ENCODE measurements at places on chromosomes 16 and 17. TPM values are rescaled to one million over a fixed set of nuclear protein-coding genes. Genes with fewer than 3 reads are reported as not detected.

- no peak for DNase-seq
Measured at GRCh38 chr16:78608305-78608776, 508.9 kb downstream of the WWOX start.

DNA sequence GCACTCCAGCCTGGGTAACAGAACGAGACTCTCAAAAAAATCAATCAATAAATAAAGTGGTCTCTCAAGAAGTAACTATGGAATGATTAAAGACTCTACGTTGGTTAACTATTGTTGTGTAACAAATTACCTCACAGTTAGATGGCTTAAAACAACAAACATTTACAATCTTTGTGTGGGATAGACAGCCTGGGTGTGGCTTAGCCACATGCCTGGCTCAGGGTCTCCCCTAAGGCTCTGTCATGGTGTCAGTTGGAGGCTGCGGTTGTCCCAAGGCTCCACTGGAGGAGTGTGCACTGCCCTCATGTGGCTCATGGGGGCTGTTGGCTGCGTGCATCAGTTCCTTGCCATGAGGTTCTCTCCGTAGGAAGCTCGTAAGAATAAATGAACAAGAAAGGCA lies 294.5 kb downstream of the SNX29 start:
- no peak for DNase-seq

DNA sequence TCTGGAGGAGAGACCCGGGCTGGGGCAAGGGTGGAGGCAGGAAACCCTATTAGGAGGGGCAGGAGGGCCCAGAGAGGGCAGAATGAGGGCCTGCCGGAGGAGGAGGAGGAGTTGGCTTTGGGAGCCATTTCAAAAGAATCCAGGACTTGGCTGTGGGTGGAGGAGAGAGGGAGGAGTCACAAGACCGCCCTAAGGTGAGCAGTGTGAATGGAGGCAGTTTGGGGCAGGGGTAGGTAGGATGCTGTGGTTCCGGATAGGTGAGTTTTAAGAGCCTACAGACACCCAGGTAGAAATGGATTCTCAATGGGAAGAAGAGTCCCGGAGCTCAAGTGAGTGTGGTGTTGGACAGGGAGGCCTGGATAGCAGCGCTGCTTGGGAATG lies 80.3 kb downstream of the ARHGAP23 start:
- no peak for DNase-seq

- DNase-seq, result no peak
Measured at GRCh38 chr17:66345264-66345663, 42.9 kb downstream of the PRKCA start.

DNA sequence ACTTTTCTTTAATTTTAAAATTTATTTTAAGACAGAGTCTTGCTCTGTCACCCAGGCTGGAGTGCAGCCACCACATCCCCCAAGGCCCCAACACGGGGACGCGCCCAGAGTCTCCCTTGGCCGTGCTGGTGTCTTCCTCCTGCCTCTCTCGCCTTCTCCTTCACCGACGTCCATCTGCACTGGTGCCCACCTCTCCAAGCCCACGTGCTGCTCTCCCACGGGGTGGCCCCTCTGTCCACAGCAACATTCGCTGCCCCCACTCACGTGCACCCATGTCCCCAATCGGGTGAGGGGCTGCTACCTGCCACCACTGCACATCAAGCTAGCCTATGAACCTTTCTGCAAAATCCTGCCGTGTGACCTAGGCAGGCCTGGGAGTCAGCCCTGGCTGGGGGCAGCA lies 3.1 kb downstream of the TMEM204 start:
- no peak for DNase-seq

- DNase-seq, result no peak
Measured at GRCh38 chr17:11853321-11854151, 143.7 kb downstream of the ZNF18 start.

- no peak for DNase-seq
Measured at GRCh38 chr16:27225536-27226360, 22.4 kb downstream of the KDM8 start.

- no peak for DNase-seq
Measured at GRCh38 chr17:15422392-15422965, 44.9 kb downstream of the CDRT4 start.

DNA sequence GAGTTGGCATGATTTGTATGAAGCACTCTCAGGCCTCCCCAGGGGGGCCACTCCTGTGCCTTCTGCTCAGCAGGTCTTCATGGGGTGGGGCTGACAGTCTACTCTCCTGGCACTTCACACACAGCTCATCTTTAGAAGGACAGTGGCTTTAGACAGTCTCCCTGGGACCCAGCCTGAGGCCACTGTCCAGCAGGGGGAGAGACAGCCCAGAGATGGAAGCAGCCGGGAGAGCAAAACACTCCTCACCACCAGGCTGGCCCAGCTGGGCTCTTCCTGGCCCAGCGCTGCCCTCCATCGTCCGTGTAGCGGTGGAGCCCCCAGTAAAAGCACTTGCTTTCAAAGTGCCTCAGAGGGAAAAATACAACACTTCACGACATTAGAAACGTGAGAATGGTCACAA lies 62.0 kb upstream of the CRHR1 start:
- no peak for DNase-seq

DNA sequence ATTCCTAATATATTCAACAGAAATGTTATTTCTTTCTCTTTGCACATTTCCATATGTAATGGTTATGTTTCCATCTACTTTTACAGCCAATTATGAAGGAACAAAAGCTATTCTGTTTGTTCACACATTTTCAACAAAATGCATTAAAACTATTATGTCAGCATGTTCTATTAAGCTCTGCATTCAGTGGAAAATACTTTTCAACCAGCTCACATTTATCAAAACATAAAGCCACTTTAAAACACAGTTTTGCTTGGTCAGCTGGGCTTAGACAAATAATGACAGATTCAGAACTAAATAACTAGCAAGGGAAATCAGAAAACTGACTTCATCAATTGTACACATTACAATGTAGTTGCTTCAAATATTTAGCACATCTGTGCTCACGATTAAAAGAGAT lies 6.9 kb downstream of the SALL1 start:
- DNase-seq, result no peak

- no peak for DNase-seq
Measured at GRCh38 chr17:18031955-18032354, 7.0 kb downstream of the ATPAF2 start.

DNA sequence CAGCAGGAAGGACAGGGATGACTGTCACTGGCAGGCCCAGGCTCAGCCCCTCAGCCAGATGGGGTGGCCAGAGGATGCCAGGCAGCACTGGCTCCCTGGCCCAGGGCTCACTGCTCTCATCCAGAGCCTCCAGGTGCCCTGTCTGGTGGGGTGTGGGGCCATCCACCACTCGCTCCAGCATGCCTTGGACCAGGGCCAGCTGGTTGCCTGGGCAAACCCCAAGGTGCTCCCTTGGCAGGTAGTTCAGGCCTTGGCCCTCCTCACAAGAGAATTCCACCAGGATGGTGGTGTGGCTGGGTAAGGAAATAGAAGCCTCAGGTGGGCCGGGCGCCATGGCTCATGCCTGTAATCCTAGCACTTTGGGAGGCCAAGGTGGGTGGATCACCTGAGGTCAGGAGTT lies 29.4 kb downstream of the LGALS9 start:
- DNase-seq, result no peak

GRCh38 chr16:27840311-27841060 lies 223.0 kb downstream of the GSG1L start:
- no peak for DNase-seq

DNA sequence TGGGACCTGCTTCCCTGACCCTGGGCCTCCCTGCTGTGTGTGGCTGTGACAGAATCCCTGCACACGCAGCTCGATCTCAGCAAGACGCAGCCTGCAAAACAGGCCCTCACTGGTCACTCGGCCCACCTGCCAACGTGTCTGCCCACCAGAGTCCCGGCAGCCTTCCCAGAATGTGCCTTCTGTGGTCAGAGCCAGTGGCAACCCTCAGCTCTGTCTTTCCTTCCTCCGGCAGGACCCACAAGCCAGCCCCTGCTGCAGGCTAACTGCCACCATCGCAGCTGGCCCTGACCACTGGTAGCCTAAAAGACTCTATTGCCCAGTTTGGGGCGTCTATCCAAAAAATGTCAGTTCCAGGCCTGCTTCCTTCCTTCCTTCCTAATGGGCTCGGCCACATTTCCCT lies 83.2 kb downstream of the LITAF start:
- DNase-seq, result no peak

GRCh38 chr16:1101573-1102332 lies 5.7 kb upstream of the C1QTNF8 start:
- DNase-seq, result no peak

DNA sequence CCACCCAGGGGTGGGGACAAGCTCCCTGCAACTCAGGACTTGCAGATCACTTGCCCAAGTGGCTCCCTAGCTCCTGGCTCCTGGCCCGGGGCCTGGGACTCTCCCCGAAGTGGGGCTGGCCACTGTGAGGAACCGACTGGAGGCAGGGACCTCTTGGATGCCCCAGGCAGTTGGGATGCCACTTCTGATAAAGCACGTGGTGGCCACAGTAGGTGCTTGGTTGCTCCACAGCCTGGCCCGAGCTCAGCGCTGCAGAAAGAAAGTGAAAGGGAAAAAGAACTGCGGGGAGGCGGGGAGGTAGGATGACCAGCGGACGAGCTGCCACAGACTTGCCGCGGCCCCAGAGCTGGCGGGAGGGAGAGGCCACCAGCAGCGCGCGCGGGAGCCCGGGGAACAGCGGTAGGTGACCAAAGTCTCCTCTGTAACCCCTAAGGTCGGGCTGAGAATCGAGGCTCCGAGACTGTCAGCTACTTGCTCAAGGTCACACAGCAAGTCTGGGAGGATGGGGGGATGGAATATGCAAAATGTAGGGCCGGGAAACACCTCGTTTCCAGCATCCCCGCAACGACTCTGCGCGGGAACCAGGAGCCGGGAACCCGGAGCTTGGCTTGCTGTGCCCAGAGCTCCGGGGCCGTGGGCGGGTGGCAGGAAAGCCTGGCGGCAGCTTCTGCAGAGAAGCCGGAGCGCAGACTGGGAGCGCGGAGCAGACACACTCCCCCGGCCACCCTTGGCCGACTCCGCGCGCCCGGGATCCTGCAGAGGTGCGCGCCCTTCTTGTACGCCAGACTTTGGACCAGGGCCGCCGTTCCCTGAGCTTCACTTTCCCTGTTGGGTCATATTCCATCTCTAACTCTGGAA lies 1.9 kb downstream of the CIITA start:
- peak; percentile 70 for DNase-seq

- DNase-seq, result peak; percentile 25
Measured at GRCh38 chr16:84505249-84506187, 1.1 kb upstream of the MEAK7 start.

DNA sequence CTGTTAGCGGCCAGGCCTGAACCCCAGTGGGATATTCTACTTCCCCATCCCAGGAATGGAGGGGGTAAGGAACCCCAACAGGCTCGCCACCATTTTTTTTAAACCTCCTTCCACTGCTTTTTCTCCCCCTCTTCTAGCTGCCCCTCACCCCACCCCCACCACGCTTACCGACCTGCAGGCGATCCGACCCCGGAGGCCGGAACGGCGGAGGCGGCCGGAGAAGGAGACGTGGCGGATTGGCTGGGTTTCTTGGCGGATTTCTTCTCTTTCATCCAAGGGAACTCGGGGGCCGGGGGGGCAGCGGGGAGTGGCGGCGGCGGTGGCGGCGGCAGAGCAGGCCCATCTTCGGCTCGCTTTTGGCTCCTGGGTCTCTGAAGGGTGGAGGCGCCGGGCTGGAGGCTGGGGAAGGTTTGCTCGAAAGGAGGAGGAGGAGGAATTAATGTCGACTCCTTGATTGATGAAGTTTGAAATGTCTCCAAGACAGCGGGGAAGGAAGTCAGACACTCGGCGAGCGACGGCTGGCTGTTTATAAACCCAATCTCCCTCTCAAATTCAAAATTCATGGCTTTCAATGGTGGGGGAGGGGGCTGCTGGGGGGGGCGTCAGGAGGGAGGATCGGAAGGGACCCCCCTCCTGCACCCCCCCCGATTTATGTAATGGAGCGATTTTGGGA lies 424 bp downstream of the HOXB2 start:
- DNase-seq, result peak; percentile 51

DNA sequence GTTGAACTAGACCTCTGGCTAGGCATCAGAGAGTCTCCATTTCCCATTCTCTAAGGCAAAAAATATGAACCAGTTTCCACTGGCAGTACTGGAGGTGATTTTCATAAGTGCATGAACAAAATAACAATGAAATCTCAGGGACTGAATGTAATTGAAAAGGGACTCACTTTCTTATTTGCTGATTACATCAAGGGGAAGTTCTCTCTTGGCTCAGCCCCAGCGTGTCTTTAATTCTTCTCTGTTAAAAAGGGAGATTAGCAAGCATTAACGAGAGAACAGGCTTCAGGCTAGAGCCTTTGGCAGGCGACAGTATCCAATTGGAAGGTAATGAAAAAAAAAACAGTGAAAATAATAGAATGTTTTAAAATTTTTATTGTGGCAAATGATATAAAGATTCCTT lies 34.0 kb upstream of the ADAMTS18 start:
- no peak for DNase-seq

The SDR42E2 gene
- 0.27 TPM for total RNA-seq

The CFAP97D1 gene
- not detected for total RNA-seq

The SCNN1B gene
- not detected for total RNA-seq

The HOXB13 gene
- total RNA-seq, result not detected

The ABCA6 gene
- total RNA-seq, result 1.4 TPM

All from B cell (primary cell).